ENCODE measurements at places on chromosomes 4 and X.

DNA sequence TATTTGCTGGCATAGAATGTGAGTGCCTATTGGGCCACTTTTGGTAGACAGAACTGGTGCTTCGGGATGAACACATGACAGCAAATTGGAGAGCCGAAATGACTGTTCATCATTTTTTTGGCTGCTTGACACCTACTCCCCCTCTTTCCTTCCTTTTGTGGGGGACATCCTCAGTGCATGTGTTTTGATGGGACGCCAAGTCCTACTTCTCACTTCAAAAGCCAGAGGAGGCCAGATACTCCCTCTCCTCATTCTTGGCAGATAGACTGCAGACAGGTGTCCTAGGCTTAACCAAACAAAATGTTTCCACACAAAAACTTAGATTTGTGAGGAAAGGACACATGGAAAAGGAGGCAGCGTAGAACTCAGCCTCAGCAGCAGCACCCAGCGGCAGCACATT lies 62.4 kb downstream of the DCHS2 start:
- H3K4me3 ChIP-seq = no peak overlapping the region
- no peaks in the 10 kb centered on the region for H3K27me3 ChIP-seq
- H3K36me3 ChIP-seq = no peaks in the 10 kb centered on the region
- H3K27ac ChIP-seq = no peak overlapping the region

- no peaks in the 10 kb centered on the region for H3K27me3 ChIP-seq
- H3K4me3 ChIP-seq = no peak overlapping the region
- no peak for DNase-seq
These were observed 324.6 kb upstream of the MAGEB2 start for GRCh38 chrX:29890646-29891200.

DNA sequence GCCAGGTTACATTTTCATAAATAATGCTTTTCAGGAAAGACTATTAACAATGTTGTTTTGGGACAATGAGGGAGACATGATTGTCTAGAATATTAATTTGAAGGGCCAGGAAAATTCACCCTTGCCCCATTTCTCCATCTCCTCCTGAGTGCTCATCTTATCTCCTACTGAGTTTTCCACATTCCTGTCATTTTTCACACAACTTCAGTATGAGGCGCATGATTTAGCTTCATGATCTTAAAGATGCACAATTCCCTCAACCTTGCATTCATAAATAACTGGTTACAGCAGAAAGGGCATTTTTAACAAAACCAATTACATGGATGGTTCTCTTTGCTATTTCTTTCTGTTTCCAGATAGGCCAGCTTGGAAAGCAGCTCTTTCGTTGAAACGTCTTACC lies 1699.2 kb upstream of the IGFBP7 start:
- H3K4me1 ChIP-seq = no peaks in the 10 kb centered on the region
- H3K4me3 ChIP-seq = no peak overlapping the region
- H3K36me3 ChIP-seq = no peaks in the 10 kb centered on the region
- no peak for DNase-seq

- no peak for DNase-seq
- H3K4me1 ChIP-seq = no peaks in the 10 kb centered on the region
- no peaks in the 10 kb centered on the region for H3K36me3 ChIP-seq
- H3K27me3 ChIP-seq = no peaks in the 10 kb centered on the region
These were observed 5.2 kb upstream of the AFF2 start for GRCh38 chrX:148495176-148495575.

DNA sequence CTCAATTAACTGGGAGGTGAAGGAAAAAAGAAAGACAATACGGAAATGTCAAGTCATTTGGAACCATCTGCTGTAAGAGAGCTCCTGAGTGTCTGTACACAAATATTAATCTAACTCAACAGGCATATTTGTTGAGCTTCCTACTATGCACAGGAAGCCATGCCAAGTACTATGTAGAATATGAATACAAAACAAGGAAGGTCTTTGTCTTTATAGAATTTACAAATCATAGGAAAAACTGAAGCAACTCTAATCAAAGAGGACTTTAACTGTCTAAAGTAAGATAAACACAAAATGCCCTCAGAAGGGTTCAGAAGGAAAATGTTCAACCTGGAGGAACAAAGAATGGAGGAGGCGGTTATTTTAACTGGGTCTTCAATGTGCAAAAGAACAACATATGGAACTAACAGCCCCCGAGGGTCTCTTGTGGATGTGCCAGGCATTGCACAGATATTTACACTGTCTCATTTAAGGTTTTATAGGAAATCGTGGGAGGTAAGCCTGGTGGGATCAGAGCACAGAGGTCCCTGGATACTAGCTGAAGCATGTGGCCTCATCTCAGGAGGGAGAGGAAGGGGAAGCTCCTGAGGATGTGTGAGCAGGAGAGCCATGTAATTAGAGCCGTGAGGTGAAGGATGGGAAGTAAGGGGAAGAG lies 5.8 kb downstream of the FAM114A1 start:
- no peak overlapping the region for H3K4me3 ChIP-seq
- H3K27ac ChIP-seq = no peak overlapping the region
- no peaks in the 10 kb centered on the region for H3K36me3 ChIP-seq
- no peak for DNase-seq

DNA sequence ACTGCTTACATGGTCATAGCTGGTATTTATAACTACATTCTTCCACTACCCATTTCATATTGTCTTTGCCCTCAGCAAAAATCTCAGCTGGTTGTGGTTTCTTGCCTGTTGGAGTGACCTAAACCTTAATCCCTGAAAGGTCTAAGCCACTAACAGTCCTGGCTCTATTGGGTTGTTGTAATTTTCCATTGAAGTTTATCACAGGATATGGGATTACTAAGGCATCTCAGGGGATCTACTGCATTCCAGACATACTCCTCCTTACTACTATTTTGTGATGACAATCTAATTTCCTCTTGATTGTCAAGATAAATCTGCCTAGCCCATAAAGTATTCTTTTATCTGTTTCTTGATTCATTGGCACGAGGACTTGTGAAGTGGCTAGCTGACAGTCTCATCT lies 6.2 kb upstream of the OSTC start:
- H3K36me3 ChIP-seq = no peaks in the 10 kb centered on the region
- H3K27me3 ChIP-seq = no peaks in the 10 kb centered on the region
- no peak overlapping the region for H3K27ac ChIP-seq
- H3K4me1 ChIP-seq = no peaks in the 10 kb centered on the region

- H3K4me3 ChIP-seq = no peak overlapping the region
- no peak for DNase-seq
- H3K4me1 ChIP-seq = no peaks in the 10 kb centered on the region
- H3K36me3 ChIP-seq = no peaks in the 10 kb centered on the region
These were observed 35.7 kb upstream of the GABRQ start for GRCh38 chrX:152601848-152602616.

DNA sequence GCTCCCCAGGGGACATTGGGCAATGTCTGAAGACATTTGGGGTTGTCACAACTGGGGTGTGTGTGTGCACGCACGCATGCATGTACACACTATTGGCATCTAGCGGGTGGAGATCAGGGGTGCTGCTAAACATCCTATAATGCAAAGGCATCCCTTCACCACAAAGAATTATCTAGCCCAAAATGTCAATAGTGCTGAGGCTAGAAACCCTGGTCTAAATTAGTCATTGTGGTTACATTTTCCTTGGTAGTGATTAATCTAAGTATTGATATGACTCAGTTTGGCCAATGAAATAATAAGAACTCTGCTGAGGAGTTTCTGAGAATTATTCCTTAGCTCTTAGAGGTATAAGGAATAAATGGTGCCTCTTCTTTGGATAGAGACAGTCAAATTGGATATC lies 200.2 kb downstream of the CLCN4 start:
- H3K4me1 ChIP-seq = no peaks in the 10 kb centered on the region
- H3K4me3 ChIP-seq = no peak overlapping the region

- H3K4me1 ChIP-seq = peaks cover 14% of the 10 kb centered on the region
- H3K27ac ChIP-seq = no peak overlapping the region
- no peaks in the 10 kb centered on the region for H3K27me3 ChIP-seq
- H3K36me3 ChIP-seq = no peaks in the 10 kb centered on the region
- H3K4me3 ChIP-seq = peak overlapping the region; percentile 7
- peak; percentile 58 for DNase-seq
These were observed 1.6 kb upstream of the IDUA start for GRCh38 chr4:985123-985830.

DNA sequence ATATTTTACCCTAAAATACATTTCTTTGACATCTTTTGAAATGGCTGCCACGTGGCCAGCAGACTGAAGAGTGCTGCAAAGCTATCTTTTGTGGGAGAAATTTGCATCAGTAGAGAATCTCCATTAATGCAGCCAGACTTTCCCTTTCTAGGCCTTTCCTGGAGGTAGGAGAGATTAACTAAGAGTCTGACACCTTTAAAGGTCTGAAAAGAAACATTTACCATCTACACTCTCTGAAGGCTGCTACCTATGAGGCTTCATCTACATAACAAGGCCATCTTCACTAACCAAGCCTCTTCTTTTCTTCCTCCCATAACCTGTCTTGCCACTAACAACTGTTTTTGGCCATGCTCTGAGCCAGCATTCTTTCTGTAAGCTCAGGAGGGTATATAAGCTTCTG lies 17.8 kb upstream of the SPRY1 start:
- H3K4me3 ChIP-seq = no peak overlapping the region
- no peaks in the 10 kb centered on the region for H3K4me1 ChIP-seq
- H3K36me3 ChIP-seq = no peaks in the 10 kb centered on the region
- H3K27ac ChIP-seq = no peak overlapping the region
- H3K27me3 ChIP-seq = no peaks in the 10 kb centered on the region

GRCh38 chr4:76607846-76608245 lies 172.8 kb downstream of the SHROOM3 start:
- no peak overlapping the region for H3K4me3 ChIP-seq
- H3K27ac ChIP-seq = no peak overlapping the region
- no peaks in the 10 kb centered on the region for H3K36me3 ChIP-seq

DNA sequence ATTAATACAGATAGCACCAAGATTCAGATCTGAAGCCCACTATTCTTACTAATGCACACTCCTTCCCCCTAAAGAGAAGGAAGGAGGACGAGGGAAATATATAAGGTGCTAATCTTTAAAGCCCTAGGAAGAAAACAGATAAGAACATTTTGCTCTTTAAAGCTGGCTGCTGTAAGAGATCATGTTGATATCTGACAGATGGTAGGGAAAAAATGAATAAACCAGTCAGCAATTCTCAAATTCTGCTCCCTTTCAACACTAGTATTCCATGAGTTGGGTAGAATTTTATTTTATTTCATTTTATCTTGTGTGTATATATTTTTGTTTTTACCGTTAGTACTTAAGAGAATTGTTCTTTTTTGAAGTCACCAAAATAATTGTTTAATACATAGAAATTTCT lies 19.2 kb downstream of the OTC start:
- no peak overlapping the region for H3K4me3 ChIP-seq
- no peak overlapping the region for H3K27ac ChIP-seq
- H3K27me3 ChIP-seq = no peaks in the 10 kb centered on the region

DNA sequence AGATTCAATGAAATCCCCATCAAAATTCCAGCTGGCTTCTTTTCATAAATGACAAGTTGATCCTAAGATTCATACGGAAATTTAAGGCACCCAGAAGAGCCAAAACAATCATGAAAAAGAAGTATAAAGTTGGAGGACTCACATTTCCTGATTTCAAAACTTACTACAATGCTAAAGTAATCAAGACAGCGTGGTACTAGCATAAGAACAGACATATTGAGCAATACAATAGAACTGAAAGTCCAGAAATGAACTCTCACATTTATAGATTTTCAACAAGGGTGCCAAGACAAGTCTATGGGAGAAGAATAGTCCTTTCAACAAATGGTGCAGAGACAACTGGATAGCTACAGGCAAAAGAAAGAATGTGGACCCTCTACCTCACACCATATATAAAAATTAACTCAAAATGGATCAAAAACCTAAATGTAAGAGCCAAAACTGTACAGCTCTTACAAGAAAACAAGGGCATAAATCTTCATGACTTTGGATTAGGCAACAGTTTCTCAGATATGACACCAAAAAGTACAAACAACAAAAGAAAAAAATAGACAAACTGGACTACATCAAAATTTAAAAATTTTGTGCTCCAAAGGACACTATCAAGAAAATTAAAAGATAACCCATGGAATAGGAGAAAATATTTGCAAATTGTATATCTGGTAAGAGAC lies 28.5 kb downstream of the SASH3 start:
- no peak for DNase-seq
- H3K27me3 ChIP-seq = no peaks in the 10 kb centered on the region
- H3K36me3 ChIP-seq = no peaks in the 10 kb centered on the region
- no peak overlapping the region for H3K4me3 ChIP-seq
- peak overlapping the region; percentile 10 for H3K27ac ChIP-seq

DNA sequence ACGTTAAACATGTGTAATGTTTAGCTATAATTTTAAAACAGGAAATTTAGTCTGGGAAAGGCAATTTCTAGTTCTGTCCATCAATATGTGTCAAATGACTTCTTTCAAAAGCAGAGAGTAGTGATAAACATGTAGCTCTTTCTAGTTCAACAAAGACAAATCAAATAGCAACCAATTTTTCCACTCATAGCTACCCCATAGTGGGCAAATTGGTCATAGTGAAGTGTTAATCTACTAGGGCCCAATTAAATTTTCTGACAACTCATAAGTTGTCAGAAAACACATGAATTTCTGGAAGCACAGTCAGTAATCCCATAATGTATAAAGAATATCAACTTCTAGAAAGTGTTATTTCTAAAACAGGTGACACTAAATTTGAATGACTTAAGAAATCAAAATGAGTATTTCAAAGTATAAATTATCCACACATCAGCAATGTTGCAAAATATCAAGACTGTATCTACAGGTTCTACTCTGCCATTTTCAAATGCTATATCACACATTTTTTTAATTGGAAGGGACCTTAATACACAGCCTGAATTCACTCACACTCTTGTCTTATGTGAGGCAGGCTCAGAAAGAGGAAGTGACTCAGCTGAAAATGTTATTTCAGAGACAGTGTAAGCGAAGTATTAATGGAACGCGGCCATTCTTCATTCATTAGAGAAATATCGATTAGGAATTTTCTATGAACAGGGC lies 7.7 kb downstream of the OCIAD2 start:
- no peak overlapping the region for H3K4me3 ChIP-seq
- no peak for DNase-seq
- no peak overlapping the region for H3K27ac ChIP-seq
- no peaks in the 10 kb centered on the region for H3K36me3 ChIP-seq
- H3K4me1 ChIP-seq = no peaks in the 10 kb centered on the region

DNA sequence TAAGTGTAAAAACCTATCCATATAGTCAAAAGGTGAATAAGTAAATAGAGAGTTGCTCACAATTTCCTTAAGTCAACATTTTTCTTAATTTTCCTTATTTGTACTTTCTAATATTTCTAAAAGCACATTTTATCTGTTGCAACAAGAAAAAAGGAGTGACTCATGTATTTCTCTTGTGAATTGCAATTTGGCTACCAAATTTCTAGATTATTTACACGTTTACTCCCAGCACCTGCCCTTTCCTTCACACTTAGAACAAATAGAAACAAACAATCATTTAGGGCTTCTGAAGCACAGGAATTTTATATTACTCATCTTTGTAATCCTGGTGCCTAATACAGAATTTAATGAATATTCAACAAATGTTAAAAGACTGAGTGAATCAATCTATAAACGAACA lies 22.2 kb downstream of the BTC start:
- H3K4me1 ChIP-seq = no peaks in the 10 kb centered on the region
- no peaks in the 10 kb centered on the region for H3K36me3 ChIP-seq
- H3K27ac ChIP-seq = no peak overlapping the region

- DNase-seq = no peak
- peaks cover 4% of the 10 kb centered on the region for H3K4me1 ChIP-seq
- H3K27ac ChIP-seq = no peak overlapping the region
- no peaks in the 10 kb centered on the region for H3K36me3 ChIP-seq
- no peaks in the 10 kb centered on the region for H3K27me3 ChIP-seq
These were observed 21.3 kb downstream of the SPACA5 start for GRCh38 chrX:48028091-48028490.

All from gastrocnemius medialis (tissue), 4 donors.